Tongue (tissue), 3 donors: ENCODE measurements at places on chromosomes 1 and 21. TPM values are rescaled to one million over a fixed set of nuclear protein-coding genes. Genes with fewer than 3 reads are reported as not detected.
A peak's percentile ranks its signal among the peaks of the same experiment; 100 is the strongest.

GRCh38 chr1:202144402-202145067 is at the start of gene ARL8A:
Gene ARL8A (minus strand): TSS chr1:202144737. CDS start chr1:202144572, 165 bp downstream.
- DNase-seq, result peak; percentile 78

DNA sequence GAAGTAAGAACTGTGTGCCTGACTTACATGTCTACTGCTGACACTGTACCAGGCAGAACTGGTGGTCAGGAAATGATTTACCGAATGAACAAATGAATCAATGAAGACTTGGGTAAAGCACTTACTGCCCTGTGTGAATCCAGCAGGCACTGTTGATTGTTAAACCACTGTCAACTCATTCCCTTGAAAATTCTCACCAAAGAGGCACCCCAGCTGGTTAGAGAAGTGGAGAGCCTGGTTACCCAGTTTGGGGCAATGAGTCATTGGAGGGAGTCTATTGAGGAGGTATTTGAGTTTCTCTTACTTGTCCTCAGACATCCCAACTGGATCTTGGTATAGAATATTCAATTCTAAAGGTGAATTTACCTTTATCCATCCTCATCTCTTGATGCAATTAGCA is 34.2 kb downstream of the JUN start:
- no peak for DNase-seq

GRCh38 chr1:30451532-30452125 is 271.8 kb downstream of the MATN1 start:
- no peak for DNase-seq

DNA sequence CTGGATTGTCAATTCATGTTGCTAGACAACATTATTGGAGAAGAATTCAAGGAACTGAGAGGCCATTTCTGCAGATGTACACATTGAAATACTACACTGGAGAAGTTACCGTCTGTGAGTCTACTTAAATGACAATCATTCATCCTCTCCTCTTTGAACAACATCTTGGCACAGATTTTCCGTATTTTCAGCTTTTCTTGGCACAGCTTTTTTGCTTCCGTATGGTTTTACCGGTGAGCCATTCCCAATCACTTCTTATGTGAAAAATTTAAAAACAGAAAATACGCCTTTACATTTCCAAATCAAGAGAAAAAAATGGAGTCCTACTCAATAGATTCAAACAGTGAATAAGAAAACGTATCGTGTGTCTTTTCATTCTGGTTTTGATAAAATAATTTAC is 1493.7 kb downstream of the AMY1C start:
- no peak for DNase-seq

- no peak for DNase-seq
Observed at GRCh38 chr1:84687714-84688462, 2.4 kb downstream of the SSX2IP start.

DNA sequence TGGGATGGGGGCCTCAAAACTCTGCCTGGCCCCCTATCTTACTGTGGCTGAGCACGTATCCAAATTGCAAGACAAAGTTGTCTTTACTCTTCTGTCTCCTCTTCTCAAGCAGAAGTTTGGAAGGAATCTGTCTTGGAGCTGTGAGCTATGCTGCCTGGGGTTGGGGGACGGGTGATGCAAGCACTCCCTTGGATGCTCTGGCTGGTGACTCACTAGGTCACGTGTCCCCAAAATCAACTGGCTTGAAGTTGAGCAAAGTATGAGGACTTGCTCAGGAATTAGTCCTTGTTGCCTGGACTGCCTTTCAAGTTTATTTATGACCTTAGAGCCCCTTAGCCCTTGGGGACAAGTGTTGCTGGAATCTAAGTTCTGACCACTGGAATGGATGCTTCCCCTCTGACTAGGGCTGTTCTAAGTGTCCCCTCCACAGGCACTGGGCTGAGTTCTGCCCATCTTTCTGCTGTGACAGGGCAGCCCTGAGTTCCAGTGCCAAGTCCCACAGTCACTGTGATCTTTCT is 269.5 kb downstream of the HHAT start:
- DNase-seq, result no peak

DNA sequence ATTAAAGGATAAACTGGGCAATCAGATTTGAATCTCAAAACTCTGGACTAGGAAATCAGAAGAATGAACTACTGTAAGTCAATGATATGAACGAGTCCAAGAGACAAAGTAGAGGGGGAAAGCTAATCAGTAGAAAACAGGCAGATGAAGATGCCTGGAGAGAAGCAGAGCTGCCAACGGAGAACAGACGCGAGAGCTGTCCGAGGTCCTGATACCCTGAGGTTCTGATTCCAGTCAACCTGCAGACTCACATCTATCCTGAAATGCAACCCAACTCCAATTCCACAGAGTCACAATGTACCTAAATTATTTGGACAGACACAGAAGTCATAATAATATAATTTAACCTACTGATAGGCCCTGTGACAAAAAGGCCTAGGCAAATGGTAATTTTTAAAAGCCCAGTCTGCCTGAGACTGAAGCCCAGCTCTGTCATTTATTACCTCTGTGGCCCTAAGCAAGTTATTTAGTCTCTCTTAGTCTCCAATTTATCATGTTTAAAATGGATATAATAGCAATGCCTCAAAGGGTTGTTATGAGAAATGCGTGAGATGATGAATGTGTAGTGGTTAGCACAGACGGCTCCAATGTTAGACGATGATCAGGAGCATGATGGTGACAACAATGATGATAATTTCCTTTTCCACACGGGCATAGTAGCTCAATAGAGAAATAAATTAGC is 33.4 kb downstream of the RGS7 start:
- DNase-seq, result peak; percentile 79

- no peak for DNase-seq
Observed at GRCh38 chr1:28894785-28895184, 19.6 kb upstream of the EPB41 start.

DNA sequence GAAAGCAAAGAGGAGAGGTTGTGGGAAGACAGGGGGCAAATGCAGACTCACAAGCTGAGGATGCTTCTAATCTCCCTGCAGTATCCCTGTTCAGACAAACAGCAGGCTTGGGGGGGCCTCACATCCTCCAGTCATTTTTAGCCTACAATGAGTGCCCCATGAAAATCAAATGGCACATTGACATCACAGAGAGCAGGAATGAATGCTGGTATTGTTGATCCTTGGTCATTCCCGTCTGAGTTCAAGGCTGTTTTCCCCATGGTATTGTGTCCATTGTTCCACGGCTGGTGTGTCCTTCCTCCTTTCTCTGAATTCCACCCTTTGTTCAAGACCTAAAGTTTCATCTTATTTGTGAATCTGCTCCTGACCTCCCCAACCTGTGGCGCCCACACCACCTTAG is 545.6 kb downstream of the AJAP1 start:
- DNase-seq, result no peak

GRCh38 chr1:222046684-222047263 is 304.9 kb upstream of the DUSP10 start:
- DNase-seq, result no peak

GRCh38 chr1:10608690-10609089 is 133.9 kb downstream of the PEX14 start:
- no peak for DNase-seq

DNA sequence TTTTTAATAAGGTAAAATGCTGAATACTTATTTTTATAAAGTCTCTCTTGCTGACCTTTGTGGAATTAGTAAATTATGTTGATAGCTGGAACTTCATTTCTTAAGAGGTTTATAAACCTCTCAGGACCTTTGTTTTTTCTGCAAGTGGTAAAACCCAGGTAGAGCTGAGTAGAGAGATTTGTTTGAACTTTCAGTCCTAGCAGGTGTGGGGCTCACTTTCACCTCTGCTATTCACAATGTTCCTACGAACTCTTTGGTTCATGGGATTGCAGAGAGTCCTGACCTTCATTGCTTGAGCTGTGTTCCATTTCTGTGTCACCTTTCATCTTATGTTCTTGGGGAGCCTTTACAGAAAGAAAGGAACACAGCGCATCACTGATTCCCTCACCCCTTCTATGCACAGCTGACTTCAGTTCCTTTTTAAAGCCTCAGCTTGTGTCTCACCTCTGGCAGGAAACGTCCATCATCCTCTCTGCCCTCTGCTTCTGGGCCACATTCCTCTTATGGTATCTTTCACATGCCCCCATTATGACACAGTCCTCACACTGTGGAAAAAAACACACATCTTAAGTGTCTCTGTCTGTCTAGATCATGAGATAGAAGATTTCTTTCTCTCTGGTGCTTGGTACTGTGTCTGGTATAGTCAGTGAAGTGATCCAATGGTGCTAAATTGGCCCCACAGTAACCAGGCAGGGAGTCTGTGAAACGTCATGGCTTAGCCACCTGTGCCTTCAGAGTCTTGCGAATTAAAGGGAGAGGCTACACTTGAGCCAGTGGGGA is 262.5 kb upstream of the B3GALT2 start:
- DNase-seq, result no peak

DNA sequence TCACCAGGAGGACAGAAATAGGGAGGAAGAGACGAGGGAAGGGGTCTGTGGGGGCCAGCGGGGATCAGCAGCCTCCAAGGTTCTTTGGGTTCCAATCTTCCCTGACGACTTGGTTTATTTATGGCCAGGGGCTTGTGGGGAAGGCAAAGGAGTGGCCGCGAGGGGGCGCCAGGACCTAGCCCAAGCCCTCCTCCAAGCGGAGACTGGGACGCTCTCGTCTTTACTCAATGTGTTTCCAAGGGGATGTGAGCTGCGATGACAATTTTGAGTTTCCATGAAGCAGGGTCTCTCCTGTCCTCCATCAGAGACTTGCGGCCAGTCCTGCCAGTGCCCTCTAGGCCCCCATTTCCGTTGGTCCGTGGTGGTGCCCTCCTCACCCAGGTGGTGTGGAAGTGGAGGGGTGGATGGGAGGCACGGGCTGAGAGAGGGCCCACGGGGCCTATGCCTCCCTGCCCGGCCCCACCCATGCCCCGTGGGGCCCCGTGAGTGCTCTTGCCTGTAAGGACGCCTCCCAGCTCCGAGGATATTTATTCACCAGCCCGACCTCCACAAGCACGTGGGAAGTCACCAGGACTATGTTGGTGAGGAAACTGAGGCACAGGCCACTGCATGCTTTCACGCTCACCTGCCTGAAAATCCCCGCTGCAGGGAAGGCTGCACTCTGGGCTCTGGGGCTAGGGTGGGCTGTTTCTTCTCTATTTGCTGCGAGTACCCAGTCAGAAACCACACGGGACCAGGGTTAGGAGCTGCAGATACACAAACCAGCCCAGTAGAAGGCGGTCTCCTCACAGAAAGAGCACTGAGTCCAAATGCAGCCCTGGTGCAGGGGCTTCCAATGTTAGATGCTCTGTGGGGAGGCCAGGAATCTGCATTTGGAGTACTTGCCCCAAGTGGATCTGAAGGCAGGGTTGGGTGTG is 26.5 kb downstream of the DMRTB1 start:
- peak; percentile 94 for DNase-seq

GRCh38 chr1:232011961-232012360 is 385.4 kb downstream of the DISC1 start:
- no peak for DNase-seq

GRCh38 chr1:153698020-153698922 is 19.8 kb downstream of the NPR1 start:
- DNase-seq, result peak; percentile 75

GRCh38 chr1:244313346-244313745 is 138.4 kb downstream of the ADSS2 start:
- no peak for DNase-seq

GRCh38 chr1:111990878-111991718 is 1.6 kb upstream of the KCND3 start:
- DNase-seq, result peak; percentile 81

- DNase-seq, result no peak
Observed at GRCh38 chr1:169873582-169874199, 20.0 kb downstream of the SCYL3 start.

DNA sequence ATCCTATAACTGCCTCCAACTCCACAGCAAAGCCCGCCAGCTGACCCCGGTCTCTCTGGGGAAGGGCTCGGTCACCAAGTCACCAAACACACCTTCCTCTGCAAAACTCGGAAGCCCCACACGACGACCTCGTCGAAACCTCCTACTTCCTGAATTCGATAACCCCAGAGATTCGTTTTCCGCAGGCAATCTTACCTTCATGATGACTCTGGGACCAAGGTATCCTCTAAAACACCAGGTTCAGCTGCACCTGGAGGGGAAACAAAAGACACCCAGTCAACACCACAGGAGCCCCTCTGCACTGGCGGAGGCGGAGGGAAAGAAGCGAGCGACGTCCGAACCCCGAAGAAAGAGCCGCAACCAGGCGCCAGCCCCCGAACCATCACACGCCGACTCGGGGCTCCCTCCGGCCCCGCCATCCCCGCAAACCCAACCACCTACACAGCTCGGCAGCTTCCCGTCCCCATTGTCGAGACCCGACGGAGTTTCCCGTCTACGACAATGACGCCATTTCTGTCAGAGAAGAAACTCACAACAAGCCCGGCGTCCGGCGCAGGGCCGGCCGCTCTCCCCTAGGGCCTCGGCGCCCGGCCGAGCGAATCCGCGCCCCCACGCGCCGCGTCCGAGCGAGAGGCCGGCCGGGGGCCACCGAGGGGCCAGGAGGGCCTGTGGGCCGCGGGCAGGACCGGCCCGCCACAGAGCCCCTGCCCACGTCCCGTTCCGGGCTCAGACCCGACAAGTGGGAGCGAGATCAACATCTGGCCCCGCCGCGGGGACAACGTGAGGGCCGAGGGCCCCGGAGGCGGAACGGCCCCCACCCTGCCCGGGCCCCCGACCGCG is 1.0 kb downstream of the ARID4B start:
- DNase-seq, result peak; percentile 53

DNA sequence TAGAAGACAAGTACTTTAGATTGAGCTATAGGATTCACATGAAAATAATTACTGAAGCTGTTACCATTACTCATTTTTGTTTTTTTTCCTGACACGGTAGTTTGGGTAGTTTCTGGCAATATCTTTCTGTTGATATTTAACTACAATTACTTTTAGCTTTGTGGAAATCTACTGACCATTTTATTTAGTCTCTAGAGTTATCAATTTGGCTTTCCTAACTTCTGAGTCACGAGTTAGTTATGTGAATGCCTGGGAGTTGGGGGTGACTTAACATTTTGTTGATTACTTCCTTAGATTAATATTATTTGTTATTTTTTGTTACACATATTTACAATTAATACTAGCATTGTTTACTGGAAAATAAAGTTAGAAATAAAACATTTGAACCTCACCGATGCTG is 160.6 kb downstream of the HMCN1 start:
- DNase-seq, result no peak

DNA sequence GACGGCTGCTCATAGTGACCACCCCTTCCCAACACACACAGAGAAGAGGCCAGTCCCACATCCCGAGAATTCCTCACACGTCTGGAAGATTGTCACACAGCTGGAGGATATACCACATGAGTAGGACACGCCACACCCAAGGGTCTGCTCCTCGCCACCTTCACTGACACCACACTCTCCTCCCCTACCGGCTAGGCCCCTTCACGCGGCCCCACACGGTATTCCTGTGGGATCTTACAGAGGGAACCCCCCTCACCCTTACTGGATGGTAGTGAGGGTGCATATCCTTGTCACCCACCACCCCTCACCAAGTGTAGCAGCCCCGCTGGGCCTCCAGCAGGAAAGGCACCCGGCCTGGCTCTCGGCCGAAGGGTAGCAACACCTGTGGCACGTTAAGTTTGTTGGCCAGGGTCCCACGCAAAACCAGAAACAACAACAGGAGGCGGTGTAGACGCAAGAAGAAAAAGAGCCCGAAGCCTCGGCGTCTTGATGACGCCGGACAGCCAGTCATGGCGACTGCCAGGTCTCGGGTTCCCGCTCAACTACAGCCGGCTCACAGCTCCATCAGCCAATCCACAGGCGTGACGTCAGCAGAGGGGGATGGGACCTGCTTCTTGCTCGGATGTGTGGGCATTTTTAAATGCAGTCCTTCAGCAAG is at the start of gene NUP210L:
NUP210L (minus strand) TSS at position 540 of the 658 bp plus-strand sequence.
- DNase-seq, result peak; percentile 69

Gene IL22RA1
- total RNA-seq, result 1.2 TPM

Gene GJA9
- total RNA-seq, result not detected

Gene TBX19
- 1.2 TPM for total RNA-seq

Gene PSRC1
- total RNA-seq, result 5.4 TPM

Gene FMO3
- total RNA-seq, result not detected

Gene PGBD5
- total RNA-seq, result 13.6 TPM
